ENCODE measurements at places on chromosomes 11 and 22. TPM values are rescaled to one million over a fixed set of nuclear protein-coding genes. Genes with fewer than 3 reads are reported as not detected.
A peak's percentile ranks its signal among the peaks of the same experiment; 100 is the strongest.

GRCh38 chr11:113188371-113188834 lies 126.0 kb upstream of the TTC12 start:
- DNase-seq = no peak

- DNase-seq = no peak
Measured at GRCh38 chr11:9688716-9689511, 25.0 kb downstream of the SWAP70 start.

DNA sequence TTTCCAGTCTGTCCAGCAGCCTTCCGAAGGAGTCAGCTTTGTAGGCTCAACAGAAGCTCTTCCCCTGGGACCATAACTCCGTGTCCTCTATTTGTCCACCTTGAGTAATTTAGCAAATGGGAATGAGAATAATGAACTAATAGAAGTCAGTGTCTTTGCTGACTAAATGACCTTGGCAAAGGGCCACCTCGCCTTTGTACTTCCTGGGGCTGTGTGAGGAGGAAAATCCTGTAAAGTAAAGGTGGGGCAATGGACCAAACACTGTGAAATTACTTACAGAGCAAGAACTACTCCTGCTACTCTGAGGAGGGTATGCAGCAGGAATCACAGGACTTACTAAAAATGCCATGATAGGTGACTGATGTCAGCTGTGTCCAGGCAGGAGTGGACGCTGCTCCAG lies 36.2 kb upstream of the CSNK2A3 start:
- DNase-seq = no peak

DNA sequence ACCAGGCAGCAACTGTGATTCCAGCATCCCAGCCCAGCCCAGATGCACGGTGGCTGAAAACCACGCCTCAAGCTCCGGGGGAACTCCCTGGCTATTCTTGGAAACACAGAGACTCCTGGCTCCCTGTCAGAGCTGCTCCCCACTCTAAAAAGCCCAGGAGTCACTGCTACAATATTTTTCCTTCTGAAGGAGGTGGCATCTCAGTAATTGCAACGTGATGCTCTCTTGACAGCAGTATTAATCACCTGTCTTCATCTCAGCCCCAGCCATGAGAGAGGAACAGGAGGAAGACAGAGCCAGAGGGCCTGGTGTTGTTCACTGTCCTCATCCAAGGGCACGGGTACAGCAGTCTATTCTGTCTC lies 26.9 kb downstream of the DRD2 start:
- DNase-seq = no peak

DNA sequence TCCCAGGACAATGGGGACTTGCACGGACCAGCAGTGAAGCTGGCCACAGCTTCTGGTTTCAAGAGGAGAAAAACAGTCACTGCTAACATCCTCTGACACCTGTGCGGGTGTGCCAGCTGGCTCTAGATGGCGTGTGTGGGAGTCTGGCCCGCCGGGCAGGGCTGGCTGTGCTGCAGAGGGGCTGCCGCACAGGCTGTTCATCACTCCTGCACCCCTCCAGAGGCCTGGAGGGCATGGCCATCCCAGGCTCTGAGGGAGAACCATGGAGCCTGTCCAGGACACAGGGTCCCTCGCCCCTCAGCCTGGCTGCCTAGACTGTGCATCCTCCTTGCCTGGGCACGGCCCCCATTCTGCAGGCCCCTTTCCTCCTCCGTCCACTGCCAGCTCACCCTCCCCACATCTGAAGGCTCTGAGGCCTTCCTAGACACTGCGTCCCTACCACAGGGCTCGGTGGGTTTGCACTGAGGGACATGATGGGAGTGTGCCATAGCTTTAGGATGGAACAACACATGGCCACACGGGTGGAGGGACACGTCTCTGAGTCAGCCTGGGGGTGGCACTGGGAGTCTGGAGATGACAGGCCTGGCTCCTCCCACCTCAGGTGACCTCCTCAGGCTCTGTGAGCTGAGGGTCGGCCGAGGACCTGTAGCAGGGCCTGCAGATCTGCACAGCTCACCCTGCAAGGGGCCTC lies 42.1 kb upstream of the GNB1L start:
- DNase-seq = no peak

- no peak for DNase-seq
Measured at GRCh38 chr11:100119176-100119575, 567.9 kb upstream of the ARHGAP42 start.

- DNase-seq = no peak
Measured at GRCh38 chr11:76781046-76781801, 1.9 kb upstream of the TSKU start.

DNA sequence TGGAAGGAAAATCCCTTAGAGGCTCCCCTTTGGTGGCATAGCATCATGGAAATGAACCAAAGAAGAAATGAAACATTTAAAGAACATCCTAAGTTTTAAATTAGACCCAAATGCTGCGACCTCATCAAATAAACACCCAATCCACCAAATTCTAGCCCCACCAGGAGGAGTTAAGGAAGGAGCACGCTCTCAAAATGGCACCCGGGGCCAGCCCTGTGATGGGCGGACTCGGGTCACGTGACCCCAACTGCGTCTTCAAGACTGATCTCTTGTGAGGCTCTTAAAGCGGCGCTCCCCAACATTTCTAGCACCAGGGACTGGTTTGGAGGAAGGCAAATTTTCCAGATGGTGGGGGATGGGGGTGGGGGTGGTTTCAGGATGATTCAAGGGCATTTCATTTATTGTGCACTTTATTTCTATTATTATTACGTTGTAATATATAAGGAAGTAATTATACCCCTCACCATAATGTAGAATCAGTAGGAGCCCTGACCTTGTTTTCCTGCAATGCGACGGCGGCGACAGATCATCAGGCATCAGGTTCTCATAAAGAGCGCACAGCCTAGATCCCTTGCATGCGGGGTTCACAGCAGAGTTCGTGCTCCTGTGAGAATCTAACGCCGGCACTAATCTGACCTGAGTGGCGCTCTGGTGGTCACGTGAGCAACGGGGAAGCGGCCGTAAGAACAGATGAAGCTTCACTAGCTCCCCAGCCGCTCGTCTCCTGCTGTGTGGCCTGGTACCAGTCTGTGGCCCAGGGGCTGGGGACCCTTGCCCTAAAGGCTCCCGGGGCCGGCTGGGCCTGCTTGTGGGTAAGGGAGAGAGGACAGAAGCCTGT lies 90.6 kb upstream of the SLC22A12 start:
- DNase-seq = no peak

DNA sequence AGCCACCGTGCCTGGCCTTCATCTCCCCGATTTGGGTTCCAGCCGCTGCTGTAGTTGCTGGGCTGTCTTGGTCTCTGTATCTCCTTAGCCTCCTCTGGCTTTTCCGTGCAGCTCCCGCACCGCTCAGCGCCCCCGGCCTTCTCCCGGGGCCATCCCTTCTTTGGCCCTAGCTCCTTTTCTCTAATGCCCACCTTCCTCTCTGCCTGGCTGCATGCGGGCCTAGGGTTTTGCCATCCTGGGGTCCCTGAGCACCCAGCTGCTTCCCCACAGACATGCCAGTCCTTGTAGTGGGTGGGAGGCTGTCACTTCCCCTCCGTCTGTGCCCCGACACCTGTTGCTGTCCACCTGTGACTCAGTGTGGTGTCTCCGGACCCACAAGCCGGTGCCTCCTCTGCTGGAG lies 36.4 kb downstream of the KCNJ4 start:
- DNase-seq = no peak

- no peak for DNase-seq
Measured at GRCh38 chr11:2996976-2997375, 4.8 kb upstream of the NAP1L4 start.

GRCh38 chr11:408154-409007 lies 6.4 kb downstream of the SIGIRR start:
- DNase-seq = no peak

- no peak for DNase-seq
Measured at GRCh38 chr11:85170184-85170583, 457.0 kb downstream of the DLG2 start.

GRCh38 chr11:112694813-112695212 lies 266.4 kb upstream of the NCAM1 start:
- no peak for DNase-seq

- DNase-seq = no peak
Measured at GRCh38 chr22:29449296-29449875, 11.0 kb downstream of the RFPL1 start.

DNA sequence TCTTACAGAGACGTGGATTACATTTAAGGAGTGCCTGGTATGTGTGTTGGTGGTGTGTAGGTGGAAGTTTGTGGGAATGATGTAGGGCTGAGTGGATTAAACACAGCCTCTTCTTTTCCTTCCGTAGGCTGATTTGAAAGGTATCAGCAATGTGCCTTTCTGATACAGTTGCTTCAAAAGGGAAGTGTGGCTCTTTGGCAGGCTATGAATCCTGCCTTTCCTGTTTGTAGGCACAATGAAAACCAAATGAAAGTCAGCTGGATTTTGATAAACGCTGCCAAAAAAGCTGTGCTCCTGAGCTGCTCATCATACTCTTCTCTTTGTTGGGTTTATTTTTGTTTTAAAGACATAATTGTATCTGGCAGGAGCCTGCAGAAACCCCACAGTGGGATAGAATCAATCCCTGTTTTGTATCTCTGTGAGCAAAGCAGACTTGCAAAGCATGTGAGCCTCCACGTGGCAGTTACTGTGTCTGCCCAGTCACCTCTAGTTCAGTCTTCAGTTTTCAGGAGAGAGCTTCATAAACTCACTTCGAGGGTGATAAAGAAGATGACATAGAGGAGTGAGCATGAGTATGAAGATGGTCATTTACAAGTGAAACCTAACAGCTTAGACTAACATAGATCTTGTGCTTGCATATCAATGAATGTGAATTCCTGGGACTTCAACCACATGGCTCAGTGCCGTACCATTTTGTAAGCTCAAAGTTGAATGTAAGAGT lies 655.7 kb upstream of the KIRREL3 start:
- DNase-seq = no peak

DNA sequence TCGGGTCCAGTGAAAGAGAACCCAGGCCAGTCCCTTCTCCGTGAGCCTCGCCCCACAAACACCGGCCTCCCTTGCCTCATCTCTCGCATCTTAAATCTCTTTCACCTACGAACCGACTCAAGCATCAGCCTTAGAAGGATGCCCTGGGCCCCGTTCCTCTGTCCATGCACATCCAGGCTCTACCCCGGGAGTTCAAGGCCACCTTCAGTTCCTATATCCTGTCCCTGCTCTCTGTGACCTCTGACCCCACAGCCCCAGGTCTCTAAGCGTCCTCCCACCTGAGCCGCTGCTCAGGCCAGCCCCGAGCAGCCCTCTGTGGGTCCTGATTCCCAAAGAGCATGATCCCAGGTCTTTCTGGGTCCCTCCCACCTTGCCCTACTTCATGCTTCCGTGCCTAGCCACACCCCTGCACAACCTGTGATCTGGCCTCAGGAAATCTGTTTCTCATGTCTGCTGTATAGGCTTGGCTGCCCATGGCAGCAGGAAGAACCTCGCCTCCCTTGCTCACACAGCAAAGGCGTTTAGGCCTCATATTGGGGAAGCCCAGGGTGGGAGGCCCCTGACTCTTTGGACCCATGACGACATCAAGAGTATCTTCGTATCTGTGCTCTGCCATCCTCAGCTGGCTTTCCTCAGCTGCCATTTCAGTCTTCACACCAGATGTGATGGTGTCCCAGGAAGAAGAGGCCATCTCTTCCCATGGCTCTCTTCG lies 77.5 kb upstream of the SEPTIN5 start:
- no peak for DNase-seq

DNA sequence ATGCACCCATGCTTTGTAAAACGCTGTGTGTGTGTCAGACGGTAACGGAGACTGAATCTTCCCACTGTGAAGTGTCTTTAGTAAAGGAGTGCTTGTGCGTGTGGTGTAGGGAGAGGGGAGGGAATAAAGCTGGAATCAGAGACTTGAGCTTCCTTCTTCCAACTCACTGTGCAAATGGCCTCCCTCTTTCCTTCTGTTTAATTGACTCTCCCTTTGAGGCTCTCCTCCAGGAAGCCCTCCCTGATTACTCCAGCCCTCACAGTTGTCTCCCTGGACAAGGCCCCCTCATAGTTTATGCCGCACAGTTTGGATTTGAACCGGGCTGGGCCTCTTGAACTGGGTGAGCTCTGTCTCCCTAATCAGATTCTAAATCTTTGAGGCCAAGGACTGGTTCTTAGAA lies 23.0 kb upstream of the KCNJ11 start:
- DNase-seq = no peak

DNA sequence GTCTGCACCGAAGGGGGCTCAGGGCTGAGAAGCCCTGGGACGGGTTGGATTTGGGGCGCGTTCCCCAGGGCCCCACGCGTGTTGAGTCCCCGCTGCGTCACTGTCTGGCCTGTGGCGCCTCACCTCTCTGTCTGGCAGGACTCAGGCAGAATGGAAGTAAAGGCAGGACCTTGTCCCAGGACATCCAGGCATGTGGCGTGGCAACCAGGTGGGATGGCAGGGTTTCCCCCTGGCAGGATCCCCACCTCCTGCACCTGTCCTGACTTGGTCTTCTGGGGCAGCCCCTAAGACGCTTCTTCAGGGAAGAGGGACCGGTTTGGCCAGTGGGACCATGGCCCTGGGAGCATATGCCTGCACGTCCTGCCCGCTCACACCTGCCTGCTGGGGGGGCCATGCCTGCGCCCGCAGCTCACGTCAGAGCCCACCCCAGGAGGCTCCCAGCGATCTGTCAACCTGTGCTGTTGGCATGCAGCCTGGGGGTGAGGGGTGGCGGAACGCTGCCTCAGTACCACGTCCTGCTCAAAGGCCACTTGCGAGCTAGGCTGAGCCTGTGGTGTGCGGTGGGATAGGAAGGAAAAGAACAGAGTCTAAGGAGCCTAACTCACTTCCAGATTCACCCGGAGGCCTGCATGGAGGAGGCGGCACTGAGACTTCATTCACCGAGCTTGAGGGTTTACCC lies 72.7 kb downstream of the KCNQ1 start:
- no peak for DNase-seq

GRCh38 chr22:29031227-29032011 lies 30.2 kb downstream of the C22orf31 start:
- DNase-seq = peak; percentile 70

DNA sequence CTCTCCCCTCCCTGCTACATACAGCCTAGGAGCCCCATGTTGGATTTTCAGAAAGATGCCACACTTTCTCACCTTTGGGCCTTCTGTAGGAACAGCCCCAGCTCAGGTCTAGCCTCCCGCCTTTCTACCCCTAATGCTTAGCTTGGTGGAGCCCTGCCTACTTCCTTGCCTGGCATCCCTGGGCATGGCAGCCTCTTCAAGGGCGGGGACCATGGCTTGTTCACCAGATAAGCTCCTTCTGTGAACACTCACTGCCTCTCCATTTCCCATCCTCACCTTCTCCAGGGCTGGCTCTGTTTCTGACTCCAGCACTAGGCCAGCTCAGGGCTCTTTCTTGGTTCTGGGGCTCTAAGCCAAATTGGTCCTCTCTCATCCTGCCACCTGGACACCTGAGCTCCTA lies 1.4 kb downstream of the SEPTIN3 start:
- DNase-seq = no peak

- DNase-seq = no peak
Measured at GRCh38 chr11:75283391-75283931, 42.9 kb downstream of the TPBGL start.

- no peak for DNase-seq
Measured at GRCh38 chr22:36360871-36361383, 26.8 kb downstream of the MYH9 start.

JHY gene
- 12.4 TPM for polyA plus RNA-seq

AIFM3 gene
- 1.2 TPM for polyA plus RNA-seq

RIMBP3B gene
- polyA plus RNA-seq = not detected

SCGB1C1 gene
- not detected for polyA plus RNA-seq

OR51B5 gene
- polyA plus RNA-seq = 0.43 TPM

SNAP29 gene
- 29.0 TPM for polyA plus RNA-seq

NPTXR gene
- polyA plus RNA-seq = 5.3 TPM

GLYATL2 gene
- polyA plus RNA-seq = 2.1 TPM

CCDC81 gene
- 1.4 TPM for polyA plus RNA-seq

KCNQ1 gene
- polyA plus RNA-seq = 2.3 TPM

OR5A1 gene
- polyA plus RNA-seq = not detected

OR4D9 gene
- 0.03 TPM for polyA plus RNA-seq

FIBIN gene
- polyA plus RNA-seq = 25.5 TPM

IMMP1L gene
- 58.1 TPM for polyA plus RNA-seq

ALDH3B2 gene
- 0.05 TPM for polyA plus RNA-seq

All from left renal pelvis (tissue), 4 donors.